T-helper 2 cell (primary cell): ENCODE measurements at places on chromosomes 6 and 20.

DNA sequence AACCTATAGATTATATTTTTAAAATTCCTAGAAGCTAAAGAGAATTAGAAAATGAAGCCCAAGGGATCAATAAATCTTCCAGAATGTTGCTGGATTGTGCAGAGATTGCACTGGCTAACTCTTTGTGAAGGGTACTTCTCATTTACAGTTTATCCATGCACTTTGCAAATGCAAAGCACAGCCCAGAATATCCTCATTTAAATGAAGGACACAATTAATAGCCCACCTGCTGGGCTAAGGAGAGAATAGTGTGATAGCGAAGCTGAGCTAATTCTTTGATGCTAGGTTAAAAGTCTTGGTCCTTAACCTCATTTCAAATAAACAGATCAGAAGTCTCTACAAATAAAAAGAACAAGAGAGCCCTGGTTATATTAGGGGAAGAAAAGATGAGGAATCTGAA, 72.5 kb downstream of the SMPDL3A start:
- DNase-seq: no peak

GRCh38 chr6:105537981-105538578, 135.2 kb upstream of the PREP start:
- no peak for DNase-seq

GRCh38 chr6:159982731-159983506, 14.0 kb downstream of the IGF2R start:
- DNase-seq: peak; percentile 19

DNA sequence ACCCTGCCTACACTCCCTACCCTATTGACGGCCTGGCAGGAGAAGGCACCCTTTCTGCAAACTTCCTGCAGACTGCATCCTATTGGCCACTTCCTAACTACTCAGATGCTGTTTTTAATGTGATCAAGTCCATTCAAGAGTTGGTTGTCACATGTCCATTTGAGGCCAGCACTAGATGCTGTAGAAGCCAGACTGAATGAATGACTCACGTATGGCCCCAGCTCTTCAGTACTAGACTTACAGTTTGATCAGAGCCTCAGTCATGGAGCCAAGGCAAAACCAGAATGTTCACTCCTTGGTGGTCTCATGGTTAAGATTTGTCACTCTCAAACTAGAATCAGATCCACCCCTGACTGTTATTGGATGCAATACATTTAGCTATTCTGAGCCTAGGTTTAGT, 101.7 kb downstream of the OPRM1 start:
- DNase-seq: no peak

DNA sequence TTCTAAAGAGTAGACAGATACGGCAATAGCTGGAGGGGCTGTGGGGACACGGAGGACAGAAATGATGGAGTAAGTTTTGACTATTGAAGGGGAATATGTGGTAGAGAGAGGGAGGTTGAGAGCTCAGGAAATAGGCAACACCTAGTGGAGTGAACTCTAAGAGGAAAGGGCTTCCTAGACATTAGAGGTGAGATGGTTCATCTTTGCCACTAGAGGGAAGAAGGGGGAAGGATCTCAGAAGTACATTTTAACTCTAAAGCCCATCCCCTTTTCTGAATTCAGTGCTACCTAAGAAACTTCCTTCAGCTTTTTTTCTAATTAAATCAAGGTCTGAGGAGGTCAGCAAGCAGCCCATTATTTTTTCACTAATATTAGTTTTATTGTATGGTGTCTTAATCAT, 689.4 kb upstream of the MAP3K7 start:
- DNase-seq: no peak

DNA sequence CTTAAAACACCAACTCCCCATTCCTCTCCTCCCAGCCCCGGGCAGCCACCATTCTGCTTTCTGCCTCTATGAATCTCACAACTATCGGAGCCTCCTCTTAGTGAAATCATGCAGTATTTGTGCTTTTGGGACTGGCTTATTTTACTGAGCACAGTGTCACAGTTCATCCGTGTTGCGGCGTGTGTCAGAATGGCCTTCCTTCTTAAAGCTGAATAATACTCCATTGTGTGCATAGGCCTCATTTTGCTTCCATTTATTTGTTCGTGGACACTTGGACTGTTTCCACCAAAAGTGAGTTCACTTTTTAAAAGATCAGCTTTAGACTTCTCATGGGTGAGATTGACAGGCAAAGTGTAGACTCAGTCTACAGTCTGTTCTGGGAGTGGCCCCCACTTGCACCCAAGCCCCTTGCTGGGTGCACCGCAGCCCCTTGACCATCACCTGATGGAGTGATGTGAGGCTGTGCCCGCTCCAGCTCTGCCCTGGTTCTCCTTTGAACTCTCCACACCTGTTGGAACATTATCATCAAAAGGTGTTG, 12.6 kb downstream of the DUSP22 start:
- no peak for DNase-seq

DNA sequence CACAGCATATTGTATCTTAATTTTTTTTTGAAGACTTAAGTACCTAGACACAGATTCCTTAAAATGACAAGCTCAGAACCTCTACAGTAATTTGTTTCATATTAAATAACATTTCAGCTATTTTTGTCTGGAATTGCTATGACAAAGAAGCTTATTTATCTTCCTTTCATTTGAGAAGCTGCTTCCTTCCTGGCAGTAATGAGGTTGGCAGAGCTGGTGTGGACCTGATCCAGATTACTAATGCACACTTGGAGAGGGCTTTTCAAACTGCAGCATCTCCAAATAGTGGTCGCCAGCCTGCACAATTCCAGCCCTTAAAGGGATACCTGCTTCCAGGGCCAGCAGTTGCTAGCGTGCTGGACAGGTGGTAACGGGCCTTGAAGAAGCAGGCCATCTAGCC, 12.1 kb downstream of the PTCHD4 start:
- DNase-seq: no peak

GRCh38 chr6:225121-225721, 67.1 kb upstream of the DUSP22 start:
- DNase-seq: no peak

DNA sequence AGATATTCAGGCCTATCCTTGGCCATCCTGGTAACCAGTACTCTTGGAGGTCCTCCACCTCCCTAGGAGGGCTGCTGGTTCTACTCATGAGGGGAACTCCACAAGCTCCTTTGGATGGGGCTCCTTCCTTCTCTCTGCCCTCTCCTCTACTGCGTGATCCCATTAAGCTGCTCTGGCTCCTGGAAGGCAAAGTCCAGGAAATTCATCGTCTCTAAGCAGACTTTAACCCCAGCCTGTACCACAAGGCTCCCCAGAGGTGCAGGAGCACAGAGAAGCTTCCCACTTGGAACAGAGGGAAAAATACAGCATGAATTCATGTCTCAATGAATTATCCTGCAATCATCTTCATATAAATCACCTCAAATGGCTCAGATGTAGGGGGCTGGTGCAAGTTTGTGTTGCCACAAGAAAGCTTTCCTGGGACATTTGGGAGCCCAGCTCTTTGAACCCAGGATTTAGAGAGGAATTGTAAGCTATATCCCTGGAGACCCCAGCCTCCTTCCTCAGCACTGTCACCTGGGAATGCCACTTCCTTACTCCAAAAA, 355.4 kb downstream of the CDC5L start:
- DNase-seq: no peak

- DNase-seq: no peak
These were observed 195.1 kb downstream of the PRKN start for GRCh38 chr6:162532283-162533008.

GRCh38 chr6:134722200-134722870, 227.6 kb downstream of the ALDH8A1 start:
- DNase-seq: no peak

GRCh38 chr6:110662490-110663211, 152.6 kb downstream of the CDK19 start:
- no peak for DNase-seq

DNA sequence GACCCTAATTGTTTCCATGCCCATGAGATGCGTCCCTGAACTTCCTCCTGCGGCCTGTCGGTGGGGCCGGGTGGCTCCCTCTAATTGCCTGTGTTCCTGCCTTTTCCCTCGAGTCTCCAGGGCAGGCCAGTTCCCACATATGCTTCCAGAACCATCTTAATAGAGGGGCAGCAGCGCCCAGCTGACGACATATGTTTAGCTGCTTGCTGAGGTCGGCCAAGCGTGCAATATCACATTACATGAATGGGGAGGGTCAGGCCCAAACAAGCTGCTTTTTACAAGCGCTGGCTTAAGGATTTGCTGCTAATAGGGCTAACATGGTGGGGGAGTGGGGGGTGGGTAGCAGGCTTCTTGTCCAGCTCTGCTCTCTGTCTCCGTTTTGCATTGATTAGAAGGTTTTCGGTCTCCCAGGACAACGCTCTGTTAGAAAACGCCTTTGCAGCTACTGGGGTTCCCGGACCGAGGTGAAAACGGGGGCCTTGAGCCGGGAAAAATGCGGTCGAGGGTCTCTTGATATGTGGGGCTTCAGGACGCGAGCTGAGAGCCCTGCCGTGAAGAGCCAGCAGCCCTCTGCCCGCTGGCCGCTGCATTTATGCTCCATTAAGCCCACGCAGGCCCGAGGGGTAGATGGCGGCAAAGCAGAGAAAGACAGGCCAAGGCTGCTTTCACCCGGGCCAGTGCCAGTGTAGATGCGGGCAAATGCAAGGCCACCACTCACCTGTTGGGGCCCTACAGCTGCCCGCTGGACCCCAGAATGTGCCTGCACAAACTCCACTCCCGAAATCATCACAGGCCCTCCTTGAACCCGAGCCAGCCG, 308.5 kb downstream of the BMP7 start:
- no peak for DNase-seq

- DNase-seq: no peak
These were observed 110.1 kb upstream of the HDAC2 start for GRCh38 chr6:114080891-114081510.

DNA sequence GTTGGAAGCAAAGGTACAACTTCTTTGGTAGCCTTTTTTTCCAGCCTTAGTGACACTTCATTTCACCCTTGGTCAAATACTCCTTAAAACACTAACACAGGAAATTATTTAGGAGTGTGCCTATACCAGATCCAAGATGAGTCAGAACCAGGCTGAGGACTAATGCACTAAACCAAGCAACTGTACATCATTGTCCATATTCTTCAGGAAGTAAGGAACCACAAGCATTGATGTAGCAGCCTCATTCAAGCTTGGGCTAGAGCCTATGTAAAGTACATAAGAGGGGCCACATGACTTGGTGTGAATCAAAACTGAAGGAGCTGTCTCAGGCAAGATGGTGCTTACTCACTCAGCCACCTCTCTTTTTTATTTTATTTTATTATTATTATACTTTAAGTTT, 20.7 kb upstream of the ADGB start:
- DNase-seq: no peak

- DNase-seq: no peak
These were observed 70.5 kb downstream of the NCOA3 start for GRCh38 chr20:47572105-47572729.

GRCh38 chr6:12327391-12327790, 37.2 kb downstream of the EDN1 start:
- no peak for DNase-seq

DNA sequence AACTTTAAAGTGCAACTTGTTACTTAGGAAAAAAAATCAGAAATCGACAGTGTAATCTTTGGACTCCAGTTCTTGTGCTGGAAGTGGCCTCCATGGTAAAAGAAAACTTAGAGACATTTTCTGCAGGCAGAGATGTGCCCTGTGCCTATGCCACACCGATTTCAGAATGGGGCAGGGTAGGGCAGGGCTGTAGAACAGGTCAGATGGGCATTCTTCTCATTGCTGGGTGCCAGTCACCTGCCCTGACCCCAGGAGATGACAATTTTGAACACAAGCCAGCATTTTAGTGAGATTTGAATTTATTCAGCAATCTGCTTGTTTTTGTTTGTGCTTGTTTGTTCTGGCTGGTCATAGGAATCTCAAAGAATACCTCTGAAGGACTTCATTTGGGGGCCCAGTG, 63.3 kb downstream of the SASH1 start:
- no peak for DNase-seq

DNA sequence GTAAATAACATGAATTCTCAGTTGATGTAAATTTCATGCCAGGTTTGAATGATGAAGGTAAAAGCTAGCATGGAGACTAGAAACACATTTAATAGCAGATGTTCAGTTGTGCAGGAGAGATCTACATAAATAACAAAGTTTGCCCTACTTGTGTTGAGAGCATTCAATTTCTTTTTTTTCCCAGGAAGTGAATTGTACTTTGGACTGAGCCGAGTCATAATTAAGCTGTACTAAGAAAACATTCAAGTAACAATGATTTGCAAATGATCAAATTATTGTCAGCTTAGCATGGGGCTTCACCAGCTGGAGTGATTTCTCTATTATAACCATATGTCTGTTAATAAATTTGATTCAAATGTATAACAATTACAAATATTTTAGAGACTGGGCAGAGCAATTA, 893.5 kb upstream of the MAP3K7 start:
- DNase-seq: no peak

GRCh38 chr6:7975764-7976146, 65.2 kb upstream of the TXNDC5 start:
- DNase-seq: no peak

DNA sequence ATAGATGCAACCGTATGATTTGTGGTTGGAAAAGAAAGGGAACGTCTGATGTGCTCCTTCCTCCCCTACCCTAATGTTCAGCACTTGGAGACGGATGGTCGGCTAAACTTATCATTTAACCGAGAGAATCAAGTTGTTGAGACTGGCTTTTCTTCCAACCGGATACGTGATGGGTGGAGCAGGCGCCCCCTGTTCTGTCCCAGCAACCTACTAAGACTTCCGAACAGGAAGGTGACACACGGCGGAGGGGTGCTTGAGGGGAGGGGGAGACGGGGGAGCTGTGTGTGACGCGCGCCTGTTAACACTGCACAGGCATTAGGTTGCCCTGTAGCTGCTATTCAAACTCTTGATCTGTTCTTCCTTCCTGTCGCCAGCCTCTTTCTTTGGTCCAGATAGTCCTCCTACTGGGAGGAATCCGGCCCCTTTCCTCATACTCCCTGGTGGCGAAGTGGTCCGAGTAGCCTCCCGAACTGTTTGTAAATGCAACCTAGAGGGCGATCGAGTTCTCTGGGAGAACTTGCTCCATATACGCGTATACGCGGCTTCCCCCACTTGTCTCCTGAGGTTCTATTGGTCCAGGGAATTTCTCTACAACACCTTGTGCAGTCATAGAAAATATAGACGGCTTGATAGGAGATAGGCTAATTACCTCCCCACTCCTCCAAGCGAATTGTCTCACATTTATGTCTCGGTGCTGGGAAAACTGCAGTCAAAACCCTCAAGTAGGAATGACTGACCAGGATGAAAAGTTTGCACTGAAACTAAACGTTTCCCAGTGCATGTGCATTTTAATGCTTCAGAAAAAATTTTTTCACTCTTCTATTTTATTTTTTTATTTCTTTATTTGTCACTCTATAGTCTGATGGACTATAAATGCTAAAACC, 126.0 kb upstream of the SLC2A12 start:
- DNase-seq: peak; percentile 73
